AG04449 (cell line): ENCODE measurements at places on chromosomes 7 and 10.

- DNase-seq: no peak
Observed at GRCh38 chr10:26837139-26837538, 23.6 kb downstream of the ABI1 start.

- DNase-seq: no peak
Observed at GRCh38 chr10:32384171-32384570, 37.2 kb upstream of the EPC1 start.

DNA sequence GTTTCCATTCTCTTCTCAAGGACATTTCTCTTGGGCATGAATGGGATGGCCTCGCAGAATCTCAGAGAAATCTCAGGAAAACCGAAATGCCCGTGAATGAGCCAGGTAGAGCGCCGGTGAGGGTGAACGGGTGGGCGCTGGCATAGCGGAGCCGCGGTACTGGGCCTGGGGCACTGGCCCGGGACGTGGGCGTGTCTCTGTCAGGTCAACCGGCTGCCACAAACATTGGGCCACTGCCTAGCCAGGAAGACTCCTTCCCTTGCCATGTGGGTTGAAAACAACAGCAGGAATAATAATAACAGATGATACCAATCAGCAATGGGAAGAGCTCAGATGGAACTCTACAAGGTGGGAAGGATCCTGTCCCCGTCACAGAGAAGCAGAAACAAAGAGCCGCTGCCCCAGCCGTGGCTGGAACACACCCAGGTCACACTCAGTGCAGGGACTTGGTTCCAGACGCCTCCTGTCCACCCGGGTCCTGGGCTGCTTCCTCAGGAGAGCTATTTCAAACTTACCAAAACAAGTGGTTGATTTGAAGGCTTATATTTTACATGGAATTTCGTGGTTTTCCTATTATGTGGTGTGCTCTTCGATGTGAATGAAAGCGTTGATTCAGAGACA lies 51.1 kb upstream of the EBF3 start:
- DNase-seq: no peak

GRCh38 chr10:71996592-71997371 lies 32.6 kb downstream of the CHST3 start:
- no peak for DNase-seq

GRCh38 chr7:133754708-133755107 lies 372.4 kb upstream of the LRGUK start:
- no peak for DNase-seq

DNA sequence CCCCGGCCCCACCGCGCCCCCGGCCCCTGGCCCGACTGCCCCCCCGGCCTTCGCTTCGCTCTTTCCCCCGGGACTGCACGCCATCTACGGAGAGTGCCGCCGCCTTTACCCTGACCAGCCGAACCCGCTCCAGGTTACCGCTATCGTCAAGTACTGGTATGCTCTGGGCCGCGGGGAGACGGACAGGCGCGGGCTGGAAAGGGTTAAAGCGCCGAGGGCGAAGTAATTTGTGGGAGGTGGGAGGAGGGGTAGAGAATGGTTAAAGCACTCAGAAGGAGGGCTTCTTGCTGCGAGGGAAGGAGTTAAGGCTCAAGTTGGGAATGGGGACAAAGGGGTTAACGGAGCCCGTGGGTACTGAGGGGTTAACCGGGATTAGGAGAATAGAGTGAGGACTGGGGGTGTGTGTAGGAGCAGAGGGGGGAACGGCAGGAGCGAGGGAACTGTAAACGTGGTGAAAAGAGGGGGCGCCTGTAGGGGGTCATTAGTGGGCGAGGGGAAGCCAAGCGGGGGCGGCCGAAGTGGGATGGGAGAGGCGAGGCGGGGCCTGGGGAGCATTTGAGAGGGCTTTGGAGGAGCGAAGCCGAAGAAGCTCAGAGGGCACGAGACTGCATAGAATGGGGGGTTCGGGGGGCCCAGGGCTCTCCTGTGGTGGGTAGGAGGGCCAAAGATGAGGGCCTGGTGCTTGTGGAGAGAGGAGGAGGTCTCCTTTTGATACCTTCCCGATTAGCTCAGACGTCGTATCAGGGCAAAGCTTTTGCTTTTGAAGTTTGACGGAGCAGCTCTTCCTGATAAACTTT lies 605 bp downstream of the SUFU start:
- no peak for DNase-seq

DNA sequence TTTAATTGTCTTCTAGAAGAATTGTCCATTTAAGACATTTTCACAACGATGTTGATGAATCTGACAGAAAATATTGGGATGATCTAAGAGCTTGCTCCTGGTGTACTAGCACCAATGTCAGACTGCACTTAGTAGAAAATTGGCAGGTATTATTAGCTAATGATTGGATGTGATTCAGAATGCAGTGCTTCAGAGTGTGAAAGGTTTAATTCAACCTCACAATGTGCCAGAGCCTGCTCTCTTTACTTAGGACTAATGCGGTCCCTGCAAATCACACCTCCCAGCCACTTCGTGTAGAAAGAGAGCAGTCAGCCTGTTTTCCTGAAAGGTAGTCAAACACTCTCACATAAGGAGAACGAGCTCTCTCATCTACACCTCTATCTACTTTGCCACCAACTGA lies 197.5 kb downstream of the ZNF438 start:
- no peak for DNase-seq

DNA sequence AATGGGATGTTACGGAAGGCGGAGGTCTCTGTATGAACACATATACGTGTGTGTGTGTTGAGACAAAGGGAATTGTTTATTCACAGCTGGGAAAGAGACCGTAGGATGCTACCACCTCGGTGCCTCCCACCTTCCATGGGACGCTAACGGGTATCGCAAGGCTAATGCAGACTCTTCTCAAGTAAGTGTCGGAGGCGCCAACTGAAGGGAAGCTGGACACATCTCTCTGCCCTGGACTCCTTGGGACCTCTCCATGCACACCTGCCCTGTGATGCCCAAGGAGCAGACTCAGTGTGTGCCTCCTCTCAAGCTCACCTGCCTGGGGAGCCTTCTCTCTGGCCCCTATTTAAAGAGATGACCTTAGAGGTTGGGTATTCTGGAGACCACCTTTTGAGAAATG lies 230.9 kb downstream of the DNAJB6 start:
- no peak for DNase-seq

- no peak for DNase-seq
Observed at GRCh38 chr7:64685091-64685490, 19.2 kb downstream of the ZNF107 start.
